ENCODE measurements at places on chromosomes 2 and 18. TPM values are rescaled to one million over a fixed set of nuclear protein-coding genes. Genes with fewer than 3 reads are reported as not detected.

- DNase-seq, result no peak
Observed at GRCh38 chr2:609449-609848, 67.8 kb downstream of the TMEM18 start.

SPP2 gene
- total RNA-seq, result not detected

DNA sequence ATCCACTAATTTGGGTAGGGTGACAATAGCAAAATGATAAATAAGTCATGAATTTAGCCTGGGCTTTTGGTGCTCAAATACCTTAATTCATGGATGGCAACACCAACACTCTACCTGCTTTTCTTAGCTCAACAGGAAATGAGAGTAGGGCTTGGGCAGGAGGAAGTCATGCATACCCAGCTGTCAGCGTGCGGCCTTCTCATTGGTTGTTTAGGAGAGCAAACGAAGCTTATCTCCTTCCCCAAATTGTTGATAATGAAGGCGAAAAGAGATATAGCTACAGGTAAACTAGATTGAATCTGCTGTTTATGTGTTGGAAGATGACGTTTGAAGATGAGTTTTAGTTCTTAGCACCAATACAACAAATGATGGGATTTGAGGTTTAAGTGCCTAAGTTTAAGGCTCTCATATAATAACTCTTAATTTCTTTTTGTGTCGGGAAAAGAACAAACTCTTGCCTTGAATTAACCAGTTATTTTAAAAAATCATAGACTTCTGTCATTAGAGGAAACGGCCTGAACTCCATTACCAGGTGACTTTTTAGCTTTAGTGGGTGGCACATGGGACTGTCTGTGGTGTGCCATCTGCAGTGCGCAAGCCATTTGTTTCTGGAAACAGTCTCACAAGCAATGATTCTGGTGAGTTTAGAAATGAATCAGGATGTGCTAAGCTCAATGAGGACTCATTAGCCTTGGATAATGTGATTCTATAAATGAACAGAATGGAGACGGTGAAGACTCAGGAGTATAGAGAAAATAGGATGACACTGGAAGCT is 19.8 kb downstream of the MAP4K4 start:
- DNase-seq, result no peak

CRYGC gene
- not detected for total RNA-seq

IMPACT gene
- 11.8 TPM for total RNA-seq

C2orf15 gene
- 0.29 TPM for total RNA-seq
